ENCODE measurements at places on chromosomes 1 and 21.

- no peak for DNase-seq
Measured at GRCh38 chr1:8723010-8723409, 94.4 kb downstream of the RERE start.

- DNase-seq: no peak
Measured at GRCh38 chr1:181587870-181588438, 104.6 kb downstream of the CACNA1E start.

DNA sequence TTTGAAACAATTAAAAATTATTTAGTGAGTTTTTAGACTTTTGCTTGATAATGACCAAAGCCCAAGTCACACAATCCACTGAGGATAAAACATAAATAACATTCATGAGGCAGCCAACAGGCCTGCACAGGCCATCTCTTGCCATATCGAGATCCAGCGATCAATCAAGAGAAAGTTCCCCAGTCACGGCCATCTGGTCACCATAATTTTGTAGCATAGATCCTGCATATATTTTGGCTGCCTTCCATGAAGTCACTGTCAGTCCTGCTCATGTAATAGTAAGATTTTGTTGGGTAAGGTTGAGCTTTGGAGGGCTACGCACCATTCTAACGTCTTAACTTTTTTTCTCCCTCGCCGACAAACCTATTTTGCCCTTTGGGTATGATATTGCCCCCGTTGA lies 17.5 kb downstream of the KPNA6 start:
- no peak for DNase-seq

GRCh38 chr21:27083144-27083543 lies 116.3 kb upstream of the ADAMTS5 start:
- DNase-seq: no peak

DNA sequence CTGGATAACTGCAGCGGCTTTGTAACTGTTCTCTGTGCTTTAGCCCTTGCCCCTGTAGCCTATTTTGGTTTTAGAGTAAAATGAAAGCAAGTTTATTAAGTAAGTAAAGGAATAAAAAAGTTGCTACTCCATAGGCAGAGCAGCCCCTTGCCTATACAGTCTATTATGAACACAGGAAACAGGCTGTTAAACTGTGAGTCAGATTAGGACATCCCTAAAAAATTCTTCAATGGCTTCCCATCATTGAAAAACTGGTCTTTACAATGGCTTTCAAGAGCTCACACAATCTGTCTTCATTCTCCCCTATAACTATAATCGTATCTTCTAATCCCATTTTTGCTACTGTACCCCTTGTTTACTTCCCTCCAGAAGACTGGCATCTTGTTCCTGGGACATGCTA lies 43.0 kb downstream of the ATG4C start:
- no peak for DNase-seq

- no peak for DNase-seq
Measured at GRCh38 chr1:75097654-75098053, 36.5 kb upstream of the LHX8 start.

DNA sequence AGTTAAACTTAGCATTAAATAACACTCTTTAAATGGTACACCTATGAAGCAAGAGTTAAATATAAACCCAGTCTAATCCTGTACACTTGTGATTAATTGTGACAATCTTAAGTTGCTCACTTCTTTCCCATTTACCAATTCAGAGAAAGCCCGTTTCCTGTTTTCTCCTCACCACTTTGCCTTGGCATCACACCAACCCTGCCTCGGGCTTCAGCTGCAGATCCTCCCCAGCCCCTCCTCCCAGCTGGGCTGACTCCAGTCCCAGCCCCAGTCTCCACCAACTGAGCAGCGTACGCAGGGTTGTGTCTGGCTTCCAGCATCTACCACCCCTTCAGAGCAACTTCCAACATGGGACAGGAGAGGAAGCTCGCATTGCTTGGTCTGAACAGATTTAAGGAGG lies 4.1 kb downstream of the PYCR2 start:
- DNase-seq: peak; percentile 24

- no peak for DNase-seq
Measured at GRCh38 chr1:162387226-162388082, 5.9 kb downstream of the C1orf226 start.

- DNase-seq: peak; percentile 41
Measured at GRCh38 chr1:91165033-91165654, 143.3 kb upstream of the ZNF644 start.

- no peak for DNase-seq
Measured at GRCh38 chr1:152876827-152877226, 1.3 kb upstream of the SMCP start.

DNA sequence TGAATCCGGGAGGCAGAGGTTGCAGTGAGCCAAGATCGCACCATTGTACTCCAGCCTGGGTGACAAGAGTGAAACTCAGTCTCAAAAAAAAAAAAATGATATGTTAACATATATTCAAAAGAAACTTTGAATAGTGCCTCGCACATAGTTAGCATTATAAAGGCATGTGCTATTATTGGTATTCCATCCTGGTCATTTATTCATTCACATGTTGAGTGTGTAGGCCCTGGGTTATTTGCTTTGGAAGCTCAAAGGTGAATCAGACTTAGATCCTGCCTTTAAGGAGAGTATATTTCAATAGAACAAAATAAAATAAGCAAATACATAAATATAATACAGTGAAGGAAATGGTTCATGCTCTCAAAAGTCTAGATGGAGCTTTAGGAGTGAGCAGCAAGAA lies 13.4 kb downstream of the SLC22A15 start:
- no peak for DNase-seq

DNA sequence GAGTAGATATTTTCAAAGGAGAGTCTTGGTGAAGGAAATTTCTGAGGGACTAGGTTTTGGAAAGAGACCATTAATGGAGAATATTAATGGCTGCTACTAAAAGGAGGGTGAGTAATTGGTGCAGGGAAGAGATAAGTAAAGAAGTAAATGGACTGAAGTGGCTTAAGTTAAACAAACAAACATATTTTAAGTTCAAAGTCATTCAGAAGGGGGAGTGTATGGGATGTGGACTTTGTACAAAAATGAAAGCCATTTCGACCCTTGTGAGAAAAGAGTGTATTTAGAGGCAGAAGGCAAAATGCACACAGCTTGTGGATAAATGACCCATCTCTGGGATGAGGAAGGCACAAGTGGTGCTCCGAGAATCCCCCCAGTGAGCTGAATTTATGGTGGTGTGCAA lies 171.7 kb downstream of the BACH1 start:
- no peak for DNase-seq

GRCh38 chr1:186519982-186520381 lies 59.1 kb upstream of the PDC start:
- no peak for DNase-seq

- DNase-seq: no peak
Measured at GRCh38 chr1:56287721-56288120, 291.6 kb downstream of the PLPP3 start.

- no peak for DNase-seq
Measured at GRCh38 chr1:80153762-80154161, 1147.2 kb upstream of the ADGRL4 start.

DNA sequence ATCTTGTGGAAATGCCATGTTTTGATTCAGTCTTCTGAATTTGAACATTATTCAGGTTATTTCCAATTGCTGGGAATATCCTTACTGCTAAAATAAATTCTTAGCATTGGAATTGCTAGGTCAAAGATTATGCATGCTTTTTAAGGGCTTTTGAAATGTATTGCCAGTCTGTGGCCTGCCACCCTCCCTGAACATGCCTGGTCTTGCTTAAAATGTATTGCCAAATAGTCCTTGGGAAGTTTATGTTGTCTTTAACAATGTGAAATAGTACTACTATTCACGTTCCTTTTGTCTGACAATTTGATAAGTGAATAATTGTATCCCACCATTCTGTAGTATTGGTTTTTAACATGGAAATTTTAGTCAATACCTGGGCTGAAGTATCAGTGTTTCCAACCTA lies 13.6 kb downstream of the TARDBP start:
- no peak for DNase-seq

GRCh38 chr1:88320291-88320690 lies 363.8 kb upstream of the PKN2 start:
- no peak for DNase-seq

GRCh38 chr1:34916104-34916503 lies 13.3 kb downstream of the DLGAP3 start:
- DNase-seq: no peak

DNA sequence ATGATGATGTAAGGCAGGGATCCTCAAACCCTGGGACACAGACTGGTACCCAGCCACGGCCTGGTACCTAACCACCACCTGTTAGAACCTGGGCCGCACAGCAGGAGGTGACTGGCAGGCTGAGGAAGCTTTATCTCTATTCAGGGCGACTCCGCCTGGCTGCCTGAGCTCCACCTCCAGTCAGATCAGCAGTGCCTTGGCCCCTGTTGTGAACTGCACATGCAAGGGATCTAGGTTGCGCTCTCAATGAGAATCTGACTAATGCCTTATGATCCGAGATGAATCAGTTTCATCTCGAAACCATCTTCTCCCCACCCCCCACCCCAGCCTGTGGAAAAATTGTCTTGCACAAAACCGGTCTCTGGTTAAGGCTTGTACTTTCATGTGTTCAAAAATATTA lies 4.2 kb downstream of the RNPC3 start:
- DNase-seq: no peak

GRCh38 chr1:31765516-31765915 lies 1.4 kb upstream of the ADGRB2 start:
- no peak for DNase-seq

DNA sequence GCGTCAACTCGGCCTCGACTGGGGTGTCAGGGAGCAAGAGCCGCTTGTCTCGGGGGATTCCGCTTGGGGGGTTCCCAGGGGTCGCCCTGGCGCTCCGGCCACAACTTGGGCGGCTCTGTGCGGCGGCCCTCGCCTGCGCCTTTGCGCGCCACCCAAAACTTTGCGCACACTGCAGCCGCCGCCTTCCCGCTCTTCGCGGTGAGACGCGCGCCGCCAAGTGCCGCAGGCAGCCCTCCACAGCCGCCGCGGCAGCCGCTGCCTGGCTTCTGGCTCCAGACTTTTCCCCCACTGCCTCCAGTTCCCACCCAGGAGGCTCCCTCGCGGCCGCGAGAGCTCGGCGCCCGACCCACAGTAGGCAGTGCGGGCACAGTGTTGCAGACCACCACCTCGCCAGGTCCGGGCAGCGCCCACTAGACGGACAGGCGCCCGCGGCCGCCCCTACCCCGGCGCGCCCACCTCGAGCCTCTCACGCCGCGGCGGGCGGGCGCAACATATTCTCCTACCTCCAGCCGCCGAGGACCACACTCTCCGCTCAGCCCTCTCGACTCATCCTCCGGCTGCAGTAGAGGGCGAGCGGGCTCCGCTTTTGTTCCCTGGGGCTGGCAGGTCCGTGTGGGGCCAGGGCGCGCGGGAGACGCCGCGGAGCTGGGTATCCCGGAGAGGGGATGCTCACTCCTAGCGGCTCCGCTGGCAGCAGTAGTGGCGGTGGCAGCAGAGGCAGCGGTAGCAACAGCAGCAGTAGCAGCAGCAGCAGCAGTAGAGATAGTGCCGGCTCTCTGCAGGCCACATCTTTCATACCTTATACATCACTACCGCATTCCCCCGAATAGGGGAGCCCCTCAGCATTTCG lies 296.6 kb downstream of the OMA1 start:
- DNase-seq: no peak

GRCh38 chr1:162649583-162649982 lies 17.3 kb downstream of the DDR2 start:
- DNase-seq: no peak

- DNase-seq: no peak
Measured at GRCh38 chr1:169853341-169853740, 40.4 kb downstream of the SCYL3 start.

- DNase-seq: no peak
Measured at GRCh38 chr1:19514391-19514831, 29.1 kb upstream of the CAPZB start.

DNA sequence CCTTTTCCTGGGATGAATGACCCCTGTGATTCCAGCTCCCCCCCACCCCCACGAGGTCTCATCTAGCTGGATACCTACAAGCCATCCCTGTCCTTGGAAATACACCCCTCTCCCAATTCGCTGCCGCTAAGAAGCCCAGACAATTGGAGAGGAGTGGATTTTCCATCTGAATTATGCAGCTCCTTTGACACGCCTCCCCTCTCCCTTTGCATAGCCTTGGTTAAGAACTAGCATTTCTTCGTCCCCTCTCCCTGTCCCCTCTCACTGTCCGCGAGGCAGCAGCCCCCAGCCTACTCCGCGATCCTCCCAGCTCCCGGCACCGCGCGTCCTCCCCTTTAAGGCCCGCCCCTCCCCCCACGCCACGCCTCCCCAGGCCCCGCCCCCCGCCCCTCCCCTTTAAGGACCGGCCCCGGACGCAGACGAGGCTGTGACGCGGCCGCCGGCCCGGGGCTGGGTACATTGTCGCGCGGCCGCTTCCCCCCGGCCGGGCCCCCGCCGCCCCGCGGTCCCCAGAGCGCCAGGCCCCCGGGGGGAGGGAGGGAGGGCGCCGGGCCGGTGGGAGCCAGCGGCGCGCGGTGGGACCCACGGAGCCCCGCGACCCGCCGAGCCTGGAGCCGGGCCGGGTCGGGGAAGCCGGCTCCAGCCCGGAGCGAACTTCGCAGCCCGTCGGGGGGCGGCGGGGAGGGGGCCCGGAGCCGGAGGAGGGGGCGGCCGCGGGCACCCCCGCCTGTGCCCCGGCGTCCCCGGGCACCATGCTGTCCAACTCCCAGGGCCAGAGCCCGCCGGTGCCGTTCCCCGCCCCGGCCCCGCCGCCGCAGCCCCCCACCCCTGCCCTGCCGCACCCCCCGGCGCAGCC lies at the start of gene MAPKAPK2:
TSS of gene MAPKAPK2 (plus strand) at position 428 of the 856 bp plus-strand sequence. CDS start at position 753, 325 bp downstream.
- peak; percentile 77 for DNase-seq

DNA sequence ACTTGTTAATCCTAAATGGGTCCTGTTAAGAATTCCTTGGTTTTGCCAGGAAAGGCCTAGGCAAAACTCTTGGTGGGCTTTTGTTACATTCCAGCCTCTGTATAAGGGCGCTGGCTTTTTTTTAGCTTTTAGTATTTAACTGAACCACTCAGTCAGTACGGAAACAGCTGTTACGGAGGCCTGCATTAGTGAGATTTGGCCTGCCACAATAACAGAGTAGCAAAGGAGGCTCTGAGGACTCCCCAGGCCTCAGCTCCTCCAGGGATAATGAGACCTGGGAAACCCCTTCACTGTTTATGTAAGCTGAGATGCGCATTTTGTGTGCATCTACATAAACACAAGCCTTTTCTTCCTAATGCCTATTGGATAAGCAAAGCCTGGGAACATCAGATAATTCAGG lies 210.2 kb downstream of the APP start:
- no peak for DNase-seq

DNA sequence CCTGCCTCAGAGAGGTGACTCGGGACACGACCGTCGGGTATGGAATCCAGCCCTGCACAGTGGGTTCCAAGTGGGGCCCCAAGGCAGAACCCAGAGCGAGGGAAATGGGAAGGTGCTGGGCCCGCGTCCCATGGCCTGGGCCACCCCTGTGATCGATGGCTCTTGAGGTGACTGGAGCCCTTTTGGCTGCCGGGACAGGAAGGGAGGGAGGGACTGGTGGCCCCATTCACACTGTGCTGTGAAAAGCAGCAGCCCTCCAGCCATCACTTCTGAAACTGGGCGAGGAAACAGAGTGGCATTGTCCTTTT lies 110.4 kb upstream of the IFFO2 start:
- no peak for DNase-seq

DNA sequence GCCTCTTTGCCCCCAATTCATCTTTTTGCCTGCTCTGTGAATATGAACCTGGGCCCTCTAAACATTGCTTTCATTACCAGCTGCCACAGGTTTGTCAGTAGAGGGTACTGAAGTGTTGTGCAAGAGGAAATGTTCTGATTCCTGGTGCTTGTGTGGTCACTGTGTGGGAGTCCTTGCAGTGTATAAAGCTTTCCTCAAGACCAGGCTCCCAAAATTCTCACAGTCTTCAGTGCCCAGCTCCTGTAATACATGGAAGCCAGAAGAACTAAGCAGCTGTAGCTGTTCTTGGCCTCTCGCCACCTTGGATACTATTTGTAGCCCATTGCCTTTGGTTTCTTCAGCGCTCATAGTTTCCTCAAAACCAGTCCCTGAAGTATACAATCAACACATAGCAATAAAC lies 1046.2 kb downstream of the BRINP3 start:
- no peak for DNase-seq
